ENCODE measurements at places on chromosomes 6 and 20.

- peak; percentile 14 for DNase-seq
Measured at GRCh38 chr20:37651932-37652331, 41.9 kb upstream of the CTNNBL1 start.

- DNase-seq, result peak; percentile 60
Measured at GRCh38 chr6:14129575-14129974, 12.0 kb downstream of the CD83 start.

GRCh38 chr20:25220021-25220730 is 24.7 kb downstream of the ENTPD6 start:
- no peak for DNase-seq

- DNase-seq, result no peak
Measured at GRCh38 chr20:54727490-54727889, 252.1 kb downstream of the DOK5 start.

DNA sequence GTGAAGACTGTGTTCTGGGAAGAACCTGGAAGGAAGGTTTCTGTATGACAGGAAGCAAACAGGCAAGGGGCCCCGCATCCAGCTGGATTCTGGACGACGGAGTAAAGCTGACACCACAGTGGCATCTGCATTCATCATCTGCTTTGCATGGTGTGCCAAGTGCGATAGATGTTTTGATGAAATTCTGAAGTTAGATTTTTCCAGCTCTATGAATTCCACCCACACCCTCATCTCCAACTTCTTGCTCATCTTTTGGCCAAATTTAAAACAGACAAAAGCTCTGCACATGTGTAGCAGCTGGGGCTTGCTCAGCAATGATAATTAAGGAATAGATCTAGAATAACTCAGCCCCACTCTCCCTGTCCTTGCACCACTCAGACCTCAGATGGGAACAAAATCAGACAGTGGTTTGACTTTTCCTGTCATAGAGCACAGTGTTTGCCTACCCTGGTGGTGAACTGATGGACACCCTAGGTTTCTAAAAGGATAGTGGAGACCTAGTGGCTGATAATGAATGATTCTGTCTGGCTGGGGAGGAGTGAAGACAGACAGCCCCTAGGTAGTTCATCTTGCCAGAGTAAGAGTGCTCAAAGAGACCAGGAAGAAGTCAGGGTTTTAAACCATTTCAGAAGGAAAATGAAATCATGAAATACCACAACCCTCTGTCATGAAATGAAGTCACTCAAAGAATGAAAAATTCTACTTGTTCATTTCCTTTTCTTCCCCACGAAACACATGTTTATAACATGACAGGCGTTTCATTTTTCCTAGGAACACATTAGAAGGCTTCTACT is 85.8 kb downstream of the BCAS1 start:
- DNase-seq, result peak; percentile 40

GRCh38 chr20:22949331-22950109 is 85.6 kb upstream of the SSTR4 start:
- no peak for DNase-seq

GRCh38 chr20:4141291-4142240 is 126.2 kb upstream of the RNF24 start:
- DNase-seq, result no peak

All from fibroblast of gingiva (primary cell).